T-cell (primary cell): ENCODE measurements at places on chromosomes 6 and 20.

DNA sequence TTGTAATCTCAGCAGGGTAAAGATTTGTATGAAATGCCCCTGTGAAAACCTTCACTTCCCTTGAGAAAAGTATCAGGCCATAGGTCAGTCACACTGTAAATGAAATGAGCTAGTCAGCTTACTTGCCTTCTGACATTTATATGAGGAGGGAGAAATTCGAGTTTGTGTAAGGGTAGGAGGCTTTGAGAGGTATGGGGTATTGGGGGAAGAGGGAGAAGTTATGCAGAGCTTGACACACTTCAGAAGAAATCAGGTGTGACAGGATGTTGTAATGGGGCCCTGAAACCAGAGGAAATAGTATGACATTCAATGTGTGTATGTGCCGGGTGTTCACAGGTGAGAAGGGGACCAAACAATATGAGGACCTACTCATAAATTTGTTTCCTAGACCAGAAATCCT lies 64.2 kb upstream of the CCN6 start:
- peak; percentile 41 for DNase-seq

GRCh38 chr20:14724468-14724867 lies 387.1 kb upstream of the FLRT3 start:
- DNase-seq: no peak

GRCh38 chr20:34515484-34516246 lies 557 bp upstream of the DYNLRB1 start:
- peak; percentile 68 for DNase-seq

DNA sequence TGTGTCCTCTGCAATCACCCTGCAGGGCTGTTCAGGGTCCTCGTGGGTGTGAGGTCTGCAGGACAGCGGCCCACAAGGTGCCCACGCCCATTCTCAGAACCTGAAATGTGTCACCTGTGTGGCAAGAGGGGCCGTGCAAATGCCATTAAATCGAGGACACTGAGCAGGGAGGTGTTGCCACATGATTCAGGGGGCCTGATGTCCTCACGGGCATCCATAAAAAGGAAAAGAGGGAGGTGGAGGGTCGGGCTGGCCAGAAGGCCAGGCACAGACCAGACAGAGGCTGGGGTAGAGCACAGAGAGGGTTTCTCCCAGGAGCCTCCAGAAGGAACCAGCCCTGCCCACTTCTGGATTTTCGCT lies 239.6 kb downstream of the ERMARD start:
- no peak for DNase-seq

GRCh38 chr6:156999762-157000161 lies 222.6 kb downstream of the ARID1B start:
- no peak for DNase-seq

DNA sequence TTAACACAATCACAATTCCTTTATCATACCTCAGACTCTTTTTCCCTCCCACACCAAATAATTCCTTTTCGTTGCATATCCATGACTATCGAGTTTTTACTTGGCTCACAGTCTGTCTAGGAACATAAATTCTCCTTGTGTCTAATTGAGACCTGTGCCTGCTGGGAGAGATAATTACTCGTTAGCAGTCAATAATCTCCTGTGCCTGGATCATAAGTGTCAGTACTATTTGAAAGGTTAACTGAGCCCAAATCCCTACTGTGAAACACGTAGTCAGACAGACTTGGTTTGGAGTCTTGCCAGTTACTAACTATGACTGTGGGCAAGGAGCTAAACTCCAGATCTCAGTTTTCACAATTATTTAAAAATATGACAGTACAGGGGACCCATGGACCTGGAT lies 5.7 kb upstream of the CTNNBL1 start:
- DNase-seq: no peak

- DNase-seq: no peak
Measured at GRCh38 chr6:123849406-123849805, 45.7 kb downstream of the NKAIN2 start.

GRCh38 chr6:85008296-85009009 lies 244.1 kb upstream of the TBX18 start:
- DNase-seq: no peak

GRCh38 chr6:7776509-7776908 lies 50.6 kb downstream of the BMP6 start:
- no peak for DNase-seq

DNA sequence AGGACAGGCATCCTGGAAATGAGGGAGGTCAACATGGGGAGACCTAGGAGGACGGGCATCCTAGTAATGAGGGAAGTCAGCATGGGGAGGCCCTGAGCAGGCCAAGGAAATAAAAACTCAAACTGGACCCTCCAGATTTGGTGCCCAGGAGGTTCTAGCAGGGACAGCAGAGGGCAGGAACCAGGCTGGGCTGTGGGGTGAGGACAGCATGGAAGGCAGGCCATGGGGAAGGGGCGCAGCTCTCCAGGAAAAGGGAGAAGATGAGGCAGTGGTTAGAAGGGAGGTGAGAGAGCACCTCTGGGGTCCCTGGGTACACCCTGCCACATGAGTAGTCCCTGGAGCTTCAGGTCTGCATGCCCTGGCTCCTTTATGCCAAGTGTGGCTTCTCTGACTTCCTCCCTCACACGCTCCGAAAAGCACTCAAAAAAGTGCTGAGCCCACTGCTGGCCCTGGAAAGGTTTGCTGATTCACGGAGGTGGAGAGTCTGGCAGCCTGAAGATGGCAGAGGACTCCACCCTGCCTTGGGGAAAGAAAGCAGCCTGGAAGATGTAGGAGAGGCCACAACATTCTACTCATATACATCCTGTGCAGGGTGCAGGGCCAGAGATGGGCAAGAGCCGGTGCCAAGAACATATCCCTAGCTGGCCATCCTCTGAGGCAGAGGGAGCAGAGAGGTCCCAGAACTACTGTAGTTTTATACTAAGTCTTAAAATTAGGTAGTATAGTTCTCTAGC lies 154.9 kb downstream of the MRPL14 start:
- DNase-seq: no peak

- DNase-seq: no peak
Measured at GRCh38 chr6:149899926-149900619, 2.2 kb upstream of the RAET1E start.

- DNase-seq: no peak
Measured at GRCh38 chr20:2814076-2814475, 711 bp upstream of the C20orf141 start.

GRCh38 chr6:15690510-15690909 lies 27.7 kb upstream of the DTNBP1 start:
- DNase-seq: no peak

GRCh38 chr6:122648726-122649125 lies 38.5 kb downstream of the PKIB start:
- DNase-seq: no peak

DNA sequence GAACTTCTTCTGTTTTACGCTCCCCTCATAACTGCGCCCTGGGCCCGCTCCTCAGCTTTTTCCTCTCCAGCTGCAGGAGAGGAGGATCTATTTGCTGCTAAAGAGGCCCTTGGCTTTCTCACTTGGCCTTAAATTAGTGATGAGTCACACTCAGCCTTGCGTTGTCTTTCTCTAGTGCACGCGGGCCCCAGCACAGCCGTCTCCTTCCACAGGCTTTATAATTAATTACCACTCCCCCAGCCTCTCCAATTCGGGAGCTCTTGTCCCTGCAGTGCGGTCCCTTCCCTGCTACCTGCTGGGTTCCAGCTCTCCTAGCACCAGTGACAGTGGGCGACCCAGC lies 25.2 kb downstream of the PACSIN1 start:
- no peak for DNase-seq

DNA sequence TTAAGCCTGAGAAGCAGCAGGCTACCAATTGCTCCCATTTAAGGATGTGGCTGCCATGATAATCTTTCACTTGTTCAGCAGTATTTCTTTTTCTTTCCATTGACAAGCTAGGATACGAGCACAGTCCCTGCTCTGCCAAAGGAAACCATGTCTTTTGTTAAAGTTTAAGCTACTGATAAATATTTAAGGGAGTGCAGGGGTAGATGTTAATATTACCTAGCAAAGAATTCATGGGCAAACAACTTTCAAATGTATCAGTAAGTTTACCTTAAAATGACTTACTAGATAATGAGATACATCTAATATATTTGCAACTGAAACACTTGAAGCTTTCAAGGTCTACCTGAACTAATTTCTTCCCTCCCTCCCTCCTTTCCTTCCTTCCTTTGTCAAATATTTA lies 77.3 kb downstream of the OPN5 start:
- DNase-seq: no peak

- DNase-seq: peak; percentile 51
Measured at GRCh38 chr6:33297956-33298772, 578 bp downstream of the RGL2 start.
